ENCODE measurements at places on chromosomes 3 and 15.
A peak's percentile ranks its signal among the peaks of the same experiment; 100 is the strongest.

GRCh38 chr15:94387849-94388441 is 156.6 kb downstream of the MCTP2 start:
- peak; percentile 28 for DNase-seq

- no peak for DNase-seq
Measured at GRCh38 chr15:29712149-29712885, 110.0 kb downstream of the TJP1 start.

DNA sequence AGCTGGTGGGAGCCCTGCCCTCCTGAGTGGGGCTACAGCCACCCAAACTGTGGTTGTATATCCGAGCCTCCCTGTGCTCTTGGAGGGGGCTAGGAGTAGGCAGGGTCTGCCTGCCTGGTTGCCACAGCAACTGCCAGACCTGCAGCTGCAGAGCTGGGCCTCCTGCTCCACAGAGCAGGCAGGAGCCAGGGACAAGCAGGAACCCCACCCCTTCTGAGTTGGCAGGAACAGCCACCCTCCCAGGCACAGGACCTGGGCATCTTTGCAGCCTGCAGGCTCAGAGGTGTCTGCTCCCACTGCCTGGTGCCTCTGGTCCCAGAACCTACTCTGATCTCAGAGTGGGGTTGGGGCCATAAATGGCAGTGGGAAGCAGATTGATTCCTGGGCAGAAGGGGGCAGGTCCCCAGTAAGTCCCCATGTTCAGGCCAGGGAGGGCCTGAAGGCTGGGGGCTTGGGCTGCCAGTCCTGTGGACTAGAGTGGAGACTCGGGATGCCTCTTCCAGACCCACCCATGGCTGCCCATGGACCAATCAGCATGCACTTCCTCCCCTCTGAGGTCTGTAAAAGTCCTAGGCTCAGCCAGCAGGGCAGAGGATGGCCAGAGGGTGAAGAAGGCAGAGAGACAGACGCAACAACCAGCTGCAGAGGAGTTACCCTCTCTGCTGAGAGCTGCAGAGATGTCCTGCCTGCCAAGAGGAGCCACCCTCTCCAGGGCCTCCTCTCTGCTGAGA is 10.3 kb upstream of the LRRC31 start:
- DNase-seq, result no peak

GRCh38 chr15:88395872-88396781 is 71.1 kb downstream of the MRPL46 start:
- DNase-seq, result no peak

- no peak for DNase-seq
Measured at GRCh38 chr3:154334973-154335420, 10.7 kb upstream of the DHX36 start.

- no peak for DNase-seq
Measured at GRCh38 chr3:87307805-87308204, 31.4 kb upstream of the POU1F1 start.

All from T-helper 1 cell (primary cell).